Stimulated activated CD8-positive, alpha-beta memory T cell treated with anti-CD3 and anti-CD28 coated beads, Interleukin-7, amount 100 ng/mL, for 48 hours (primary cell): ENCODE measurements at places on chromosomes 7 and 10.

- no peak for DNase-seq
Observed at GRCh38 chr10:103677486-103678177, 177.7 kb downstream of the SH3PXD2A start.

DNA sequence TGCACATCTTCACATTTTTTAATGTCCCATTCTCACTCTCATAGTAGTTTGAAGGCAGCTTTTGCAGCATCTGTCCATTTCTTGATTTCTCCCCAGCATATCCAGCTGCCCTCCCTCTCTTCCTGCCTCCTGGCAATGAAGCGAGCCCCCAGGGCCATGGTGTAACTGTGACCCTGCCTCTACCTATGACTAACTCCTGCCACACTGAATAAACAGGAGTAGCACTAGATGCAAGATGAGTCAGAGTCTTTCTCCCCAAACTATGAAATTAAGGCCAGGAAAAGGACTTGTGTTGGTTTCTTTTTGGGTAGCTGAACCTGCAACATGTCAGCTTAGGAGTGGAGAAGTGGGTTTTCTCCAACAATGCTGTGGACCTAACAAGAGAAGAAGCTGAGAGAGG, 329.0 kb downstream of the RNLS start:
- no peak for DNase-seq

DNA sequence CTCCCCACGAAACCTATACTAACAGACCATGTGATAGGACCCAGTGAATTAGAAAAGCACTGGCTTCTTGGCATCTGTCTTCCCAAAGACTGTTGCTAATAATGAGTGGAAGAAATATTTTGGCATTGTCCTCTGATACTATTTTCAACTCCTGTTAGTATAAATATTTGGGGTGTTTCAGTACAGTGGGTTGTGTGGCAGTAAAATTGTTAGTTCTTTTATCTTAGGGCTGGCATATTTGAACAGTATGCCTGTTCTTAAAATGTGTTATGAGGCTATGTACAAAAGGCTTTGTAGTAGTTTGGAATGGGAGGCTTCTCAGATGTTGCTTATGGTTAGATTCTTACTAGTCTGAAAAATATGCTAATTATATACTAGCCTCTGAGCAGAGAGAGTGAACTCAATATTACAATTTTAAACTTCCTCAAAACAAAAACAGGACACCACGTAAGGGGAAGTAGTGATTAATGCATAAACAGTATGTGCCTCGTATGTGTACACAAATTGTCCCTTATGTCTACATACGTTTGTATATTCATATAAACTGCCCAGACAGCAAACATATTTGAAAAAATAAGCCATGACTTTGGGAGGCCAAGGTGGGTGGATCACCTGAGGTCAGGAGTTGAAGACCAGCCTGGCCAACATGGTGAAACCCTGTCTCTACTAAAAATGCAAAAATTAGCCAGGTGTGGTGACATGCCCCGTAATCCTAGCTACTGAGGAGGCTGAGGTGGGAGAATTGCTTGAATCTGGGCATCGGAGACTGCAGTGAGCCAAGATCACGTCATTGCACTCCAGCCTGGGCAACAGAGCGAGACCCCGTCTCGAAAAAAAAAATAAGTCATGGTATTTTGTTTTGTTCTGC, 115.4 kb downstream of the ARID5B start:
- no peak for DNase-seq

DNA sequence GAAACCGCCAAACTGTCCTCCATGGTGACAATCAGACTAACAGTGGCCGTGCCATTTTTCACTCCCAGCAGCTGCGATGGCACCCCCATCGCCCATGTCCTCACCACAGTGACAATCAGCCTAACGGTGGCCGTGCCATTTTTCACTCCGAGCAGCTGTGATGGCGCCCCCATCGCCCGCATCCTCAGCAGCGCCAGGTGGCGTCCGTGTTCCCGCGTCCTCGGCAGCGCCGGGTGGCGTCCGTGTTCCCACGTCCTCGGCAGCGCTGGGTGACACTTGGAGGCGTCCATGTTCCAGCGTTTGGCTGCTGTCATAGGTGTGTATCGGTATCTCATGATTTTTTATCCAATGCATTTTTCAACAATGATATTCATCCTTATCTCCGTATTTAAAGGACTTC, 267.3 kb downstream of the PTPRN2 start:
- no peak for DNase-seq

DNA sequence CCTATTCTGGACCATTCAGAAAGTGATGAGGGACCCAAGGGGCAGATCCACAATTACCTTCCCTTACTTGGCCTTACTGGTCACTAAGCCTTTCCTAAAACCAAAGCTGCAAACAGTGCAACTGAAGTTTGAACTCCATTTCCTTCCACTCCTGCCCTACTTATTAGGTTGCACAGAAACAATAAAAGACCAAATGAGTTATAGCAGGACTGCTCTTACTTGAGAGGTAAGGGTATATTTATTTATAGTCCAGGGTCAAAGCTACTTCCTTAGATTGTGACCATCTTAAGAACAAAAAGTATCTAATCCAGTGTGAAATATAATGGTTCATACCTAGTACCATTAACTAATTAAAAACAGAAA, 27.0 kb downstream of the CDK6 start:
- no peak for DNase-seq

DNA sequence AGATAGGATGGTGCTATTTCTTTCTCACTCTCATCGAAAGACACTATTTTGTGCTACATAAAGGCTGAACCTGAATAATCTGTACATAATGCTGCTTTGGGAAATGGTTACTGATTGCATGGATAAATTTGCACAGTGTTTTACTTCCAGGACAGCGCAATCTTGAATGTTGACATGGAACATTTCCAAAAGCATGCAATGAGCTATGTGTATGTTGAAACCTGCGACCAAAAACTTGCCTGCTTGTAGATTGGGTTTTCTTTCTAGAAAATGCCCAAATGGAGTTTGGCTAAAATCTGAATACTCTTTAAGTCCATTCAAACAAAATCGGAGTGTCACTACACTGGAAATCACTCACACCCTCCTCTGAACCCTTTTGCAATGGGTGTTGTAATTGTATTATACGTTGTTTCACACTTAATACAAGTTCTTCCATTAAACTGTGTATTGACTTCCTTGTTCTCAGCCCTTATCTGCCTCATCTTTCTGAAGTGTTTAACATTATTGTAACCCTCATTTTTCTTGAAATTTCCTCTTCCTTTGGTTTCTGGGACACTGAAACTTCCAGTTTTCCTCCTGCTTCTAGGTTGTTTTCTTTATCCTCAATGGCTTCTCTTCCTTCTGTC, 73.7 kb upstream of the CAPZA2 start:
- DNase-seq = no peak

DNA sequence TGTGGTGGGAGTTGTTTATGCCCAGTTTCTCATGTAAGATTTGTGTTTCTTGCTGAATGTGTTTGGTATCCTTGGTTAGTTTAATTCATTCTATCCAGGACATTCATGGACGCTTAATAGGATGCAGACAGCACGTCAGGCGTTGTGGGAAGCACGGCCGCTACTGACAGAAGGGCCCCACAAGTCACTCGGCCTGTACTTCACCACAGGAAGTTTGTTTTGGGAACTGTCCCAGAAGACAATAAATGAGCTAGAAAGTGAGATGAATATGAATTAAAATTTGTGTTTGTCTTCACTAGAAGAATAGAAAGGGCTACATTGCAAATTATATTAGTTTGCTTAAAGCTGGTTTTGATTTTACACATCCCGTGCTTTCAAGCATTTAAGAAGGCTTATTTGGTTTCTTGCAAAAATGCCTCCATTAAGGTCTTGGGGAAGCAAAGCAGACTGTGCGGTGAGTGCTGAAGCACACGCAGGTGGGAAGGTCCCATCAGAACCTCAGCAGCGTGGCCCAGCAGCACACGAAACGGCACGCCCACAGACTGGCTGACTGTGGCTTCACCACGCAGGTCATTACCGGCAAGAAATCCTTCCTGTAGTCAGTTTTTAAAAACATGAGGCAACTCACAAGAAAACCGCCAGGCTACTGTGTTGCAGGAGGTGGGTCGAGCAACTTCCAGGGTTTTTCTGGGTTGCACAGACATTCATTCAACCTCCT, 74.1 kb downstream of the VIPR2 start:
- DNase-seq = no peak

GRCh38 chr7:36408589-36408988, 18.9 kb downstream of the ANLN start:
- no peak for DNase-seq

GRCh38 chr10:123301077-123301857, 147.1 kb downstream of the BUB3 start:
- DNase-seq = no peak

DNA sequence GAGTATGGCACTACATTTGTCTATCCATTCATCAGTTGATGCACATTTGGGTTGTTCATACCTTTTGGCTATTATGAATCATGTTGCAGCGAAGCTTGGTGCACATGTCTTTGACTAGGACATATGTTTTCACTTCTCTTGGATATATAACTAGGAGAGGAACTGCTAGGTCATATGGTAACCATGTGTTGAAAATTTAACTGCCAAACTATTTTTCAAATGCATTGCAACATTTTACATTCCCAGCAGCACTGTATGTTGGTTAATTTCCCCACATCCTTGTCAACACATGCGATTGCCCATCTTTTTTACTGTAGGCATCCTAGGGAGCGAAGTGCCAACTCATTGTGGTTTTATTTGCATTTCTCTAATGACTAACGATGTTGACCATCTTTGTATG, 183.4 kb downstream of the PRKCQ start:
- no peak for DNase-seq

GRCh38 chr7:91357379-91357778, 93.1 kb downstream of the FZD1 start:
- DNase-seq = no peak

DNA sequence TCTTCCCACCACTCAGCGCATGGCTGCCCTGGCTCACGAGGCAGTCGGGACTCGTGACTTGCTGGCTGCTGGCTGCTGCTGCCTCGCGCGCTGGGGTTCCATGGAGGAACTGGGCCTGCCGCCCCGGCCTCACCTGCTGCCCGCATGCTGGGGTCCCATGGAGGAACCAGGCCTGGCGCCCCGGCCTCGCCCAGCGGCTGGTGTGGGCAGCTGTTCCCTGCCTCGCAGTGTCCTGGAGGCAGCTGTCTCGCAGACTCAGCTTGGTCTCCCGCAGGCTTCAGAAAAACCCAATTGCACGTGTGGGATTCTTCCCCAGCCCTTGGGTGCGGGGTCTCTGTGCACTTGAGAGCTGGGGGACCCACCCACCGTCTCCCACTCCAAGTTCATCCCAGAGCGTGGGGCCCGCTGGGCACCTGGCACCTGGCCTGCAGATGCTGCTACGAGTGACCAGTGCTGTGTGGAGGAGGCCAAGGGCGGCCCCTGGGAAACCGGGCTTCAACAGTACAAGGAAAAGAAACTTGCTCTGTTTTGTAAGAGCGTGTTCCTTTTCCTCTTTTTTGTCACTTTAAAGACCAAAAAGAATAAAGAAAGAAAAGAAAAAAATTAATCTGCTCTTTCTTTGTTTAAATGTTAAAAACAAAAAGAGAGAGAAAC, 20.4 kb downstream of the PWWP2B start:
- no peak for DNase-seq

DNA sequence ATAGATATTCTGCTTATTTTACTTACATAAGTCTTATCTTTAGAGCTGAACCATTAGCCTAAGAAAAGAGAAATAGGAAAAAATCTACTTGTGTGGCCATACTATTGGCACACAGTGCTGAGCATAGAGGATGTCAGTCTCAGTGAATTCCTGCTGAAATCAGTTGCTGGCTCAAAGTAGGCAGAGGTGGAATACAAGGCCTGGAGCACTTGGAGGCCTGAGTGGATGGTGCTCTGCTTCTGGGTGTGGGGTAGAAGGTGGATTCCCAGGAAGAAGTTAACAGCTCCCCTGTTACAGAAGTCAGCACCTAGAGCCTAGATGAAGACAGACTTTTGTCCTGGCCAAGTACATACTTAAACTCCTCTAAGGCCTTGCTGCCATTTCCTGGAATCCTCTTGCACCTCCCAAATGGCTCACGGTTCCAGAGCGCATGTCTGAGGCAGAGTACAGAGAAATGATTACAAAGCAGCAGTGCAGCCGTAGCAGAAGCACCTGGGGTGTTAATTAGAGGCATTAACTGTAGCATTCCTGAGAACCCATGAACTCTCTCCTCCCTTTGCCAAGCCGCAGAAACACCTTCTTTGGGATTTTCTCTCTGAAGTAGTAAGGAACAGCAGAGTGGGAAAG, 18.0 kb upstream of the XPNPEP1 start:
- no peak for DNase-seq

DNA sequence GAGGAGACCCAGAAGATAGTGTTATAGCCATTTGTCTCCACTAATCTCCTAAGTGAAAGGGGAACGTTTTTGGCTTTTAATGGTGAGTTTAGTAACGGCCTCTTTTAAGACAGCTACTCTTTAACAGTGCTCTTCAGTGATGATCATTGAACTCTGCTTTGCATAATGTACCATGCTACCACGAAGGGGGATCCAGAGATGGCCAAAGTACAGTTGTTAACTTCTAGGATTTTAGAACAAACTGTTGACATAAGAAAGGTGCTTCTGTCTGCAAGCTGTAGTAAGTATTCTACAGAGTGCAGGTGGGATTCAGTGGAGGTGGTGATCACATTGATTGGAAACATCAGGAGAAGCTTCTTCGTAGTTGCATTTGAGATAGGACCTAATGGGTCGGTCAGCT, 114.1 kb upstream of the RPA3 start:
- DNase-seq = no peak

- DNase-seq = no peak
Observed at GRCh38 chr7:55110993-55111361, 92.2 kb downstream of the EGFR start.

DNA sequence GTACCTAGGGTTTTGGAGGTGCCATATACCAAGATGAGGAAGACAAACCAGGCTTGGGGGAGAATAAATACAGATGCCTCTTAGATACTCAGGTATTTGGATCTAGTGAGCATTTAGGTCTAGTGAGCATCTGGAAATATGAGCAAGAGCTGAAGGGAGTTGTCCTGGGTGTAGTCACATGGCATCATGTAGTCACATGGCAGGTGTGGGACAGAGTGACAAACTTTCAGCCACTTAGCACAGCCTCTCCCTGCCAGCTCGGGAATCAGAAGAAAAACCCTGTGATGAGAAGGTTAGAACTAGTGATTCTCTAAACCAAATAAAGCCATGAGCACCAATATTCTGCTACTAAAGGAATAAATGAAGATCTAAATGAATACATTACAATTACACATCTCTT, 24.3 kb downstream of the RGR start:
- no peak for DNase-seq

DNA sequence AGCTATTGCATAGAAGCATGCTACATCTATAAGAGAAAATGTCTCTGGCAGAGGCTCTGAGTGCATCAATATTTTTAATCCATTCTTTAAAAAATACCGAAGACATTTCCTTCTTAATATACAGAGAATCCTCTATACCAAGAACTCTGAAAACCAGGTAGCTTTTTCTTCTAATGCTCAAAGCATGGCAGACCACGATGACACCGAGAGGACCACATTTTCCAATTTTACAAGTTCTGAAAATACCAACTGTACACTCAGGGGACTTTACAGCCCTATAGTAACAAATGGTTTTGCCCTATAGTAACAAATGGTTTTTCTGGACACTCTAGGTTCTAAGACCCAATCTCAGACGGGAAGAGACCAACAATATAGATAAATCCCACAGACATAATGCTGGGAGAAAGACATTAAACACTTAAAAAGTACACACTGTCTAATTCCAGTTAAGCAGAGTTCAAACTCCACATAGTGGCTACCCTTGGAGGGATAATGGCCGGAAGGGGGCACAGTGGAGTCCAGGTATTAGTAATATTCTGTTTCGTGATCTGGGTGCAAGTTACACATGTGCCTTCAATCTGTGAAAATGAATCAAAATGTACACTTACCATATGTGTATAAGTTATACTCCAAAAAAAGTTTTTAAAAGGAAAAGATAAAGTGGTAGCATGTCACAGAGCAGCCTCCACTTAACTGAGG, 26.2 kb downstream of the CCDC6 start:
- DNase-seq = no peak
